ENCODE measurements at places on chromosomes 11 and 22. TPM values are rescaled to one million over a fixed set of nuclear protein-coding genes. Genes with fewer than 3 reads are reported as not detected.

The DNAJB13 gene
- polyA plus RNA-seq: 0.35 TPM

The DAGLA gene
- polyA plus RNA-seq: not detected

The CYB5R2 gene
- 9.3 TPM for polyA plus RNA-seq

The KRTAP5-9 gene
- not detected for polyA plus RNA-seq

The GLYAT gene
- polyA plus RNA-seq: not detected

The UBQLN3 gene
- not detected for polyA plus RNA-seq

The CDC42EP1 gene
- 0.19 TPM for polyA plus RNA-seq
